Hypothalamus (tissue), 51 donors: ENCODE measurements at places on chromosomes 13 and 19.
A peak's percentile ranks its signal among the peaks of the same experiment; 100 is the strongest.

DNA sequence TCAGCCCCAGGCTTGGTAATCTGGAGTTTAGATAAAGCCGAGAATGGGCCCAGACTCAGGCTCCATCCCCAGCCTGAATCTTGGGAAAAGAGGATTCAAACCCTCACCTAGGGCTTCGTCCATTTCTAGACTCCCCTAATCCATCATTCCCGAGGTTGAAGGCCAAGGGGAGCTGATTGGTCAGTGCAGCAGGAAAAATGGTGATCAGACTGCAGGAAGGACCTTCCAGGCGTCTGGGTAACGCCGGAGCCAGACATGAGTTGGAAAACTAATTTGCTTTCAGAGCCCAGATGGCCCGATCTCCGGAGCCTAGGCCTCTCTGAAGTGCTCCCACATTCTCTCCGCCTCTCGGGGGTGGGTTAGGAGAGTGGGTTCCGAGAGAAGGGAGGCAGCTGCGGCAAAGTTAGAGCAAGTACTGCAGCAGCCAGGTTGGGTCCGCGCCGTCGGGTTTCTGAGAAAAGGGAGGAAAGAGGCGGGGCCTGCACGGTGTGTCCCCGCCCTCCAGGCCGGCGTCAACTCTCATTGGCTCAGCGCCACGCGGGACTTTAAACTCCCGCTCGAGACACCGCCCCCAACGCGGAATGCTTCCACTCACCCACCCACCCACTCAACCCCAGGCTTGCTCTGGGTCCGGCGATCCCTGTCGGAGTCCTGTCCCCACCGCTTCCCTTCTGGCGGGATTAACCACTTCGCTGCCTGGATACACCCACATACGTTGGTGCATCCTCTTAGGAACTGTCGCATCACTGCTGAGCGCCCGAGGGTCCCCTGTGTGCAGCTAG is 788 bp upstream of the RTBDN start:
- no peak for DNase-seq

- no peak for DNase-seq
Observed at GRCh38 chr13:106599875-106600797, 32.2 kb upstream of the ARGLU1 start.

GRCh38 chr19:38945562-38946228 is 15.0 kb downstream of the MRPS12 start:
- DNase-seq: no peak

GRCh38 chr19:7385062-7385461 is 36.3 kb downstream of the ARHGEF18 start:
- no peak for DNase-seq

GRCh38 chr19:16871871-16872270 is 16.9 kb upstream of the F2RL3 start:
- no peak for DNase-seq

- no peak for DNase-seq
Observed at GRCh38 chr13:113863524-113864272, at the start of gene GAS6. Gene GAS6 (minus strand): TSS chr13:113864076. CDS start chr13:113863920, 156 bp downstream.

DNA sequence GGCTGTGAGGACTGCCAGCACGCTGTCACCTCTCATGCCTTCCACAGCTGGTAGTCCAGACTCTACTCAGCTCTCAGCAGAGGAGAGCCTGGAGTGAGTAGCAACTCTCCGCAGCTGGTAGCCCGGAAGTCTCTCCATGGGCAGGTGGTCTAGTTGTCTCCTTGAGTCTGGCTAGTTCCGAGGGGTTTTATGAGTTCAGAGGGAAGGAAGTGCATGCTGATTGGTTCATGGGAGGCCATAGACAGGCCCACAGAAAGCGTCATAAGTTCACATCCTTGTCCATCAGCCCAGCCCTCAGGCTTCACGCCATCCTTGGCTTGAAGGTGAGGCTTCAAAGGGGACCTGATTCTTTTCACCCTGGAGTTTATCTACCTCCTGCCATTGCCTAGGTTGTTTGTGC is 2662.4 kb upstream of the PCDH20 start:
- DNase-seq: no peak

GRCh38 chr19:40716031-40716481 is 630 bp downstream of the COQ8B start:
- DNase-seq: no peak

- no peak for DNase-seq
Observed at GRCh38 chr19:38792250-38793111, 3.5 kb downstream of the LGALS7B start.

GRCh38 chr19:29771708-29772414 is 39.9 kb upstream of the CCNE1 start:
- DNase-seq: no peak

DNA sequence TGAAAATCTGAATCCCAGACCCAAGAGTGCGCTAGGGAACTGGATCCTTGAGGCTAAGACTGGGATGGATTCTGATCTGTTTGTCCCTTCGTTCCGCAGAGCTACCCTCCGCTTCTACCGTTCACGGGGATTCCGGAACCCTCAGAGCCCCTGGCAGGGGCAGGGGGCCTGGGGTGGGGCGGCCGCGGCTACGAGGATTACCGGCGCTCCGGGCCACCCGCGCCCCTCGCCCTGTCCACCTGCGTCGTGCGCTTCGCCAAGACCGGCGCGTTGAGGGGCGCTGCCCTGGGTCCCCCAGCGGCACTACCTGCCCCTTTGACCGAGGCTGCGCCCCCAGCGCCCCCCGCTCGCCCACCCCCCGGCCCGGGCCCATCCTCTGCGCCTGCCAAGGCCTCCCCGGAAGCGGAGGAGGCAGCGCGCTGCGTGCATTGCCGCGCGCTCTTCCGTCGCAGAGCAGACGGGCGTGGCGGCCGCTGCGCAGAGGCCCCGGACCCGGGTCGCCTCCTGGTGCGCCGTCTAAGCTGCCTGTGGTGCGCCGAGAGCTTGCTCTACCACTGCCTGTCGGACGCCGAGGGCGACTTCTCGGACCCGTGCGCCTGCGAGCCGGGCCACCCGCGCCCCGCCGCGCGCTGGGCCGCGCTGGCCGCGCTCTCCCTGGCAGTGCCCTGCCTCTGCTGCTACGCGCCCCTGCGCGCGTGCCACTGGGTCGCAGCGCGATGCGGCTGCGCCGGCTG is 7.1 kb downstream of the SPRED3 start:
- no peak for DNase-seq

DNA sequence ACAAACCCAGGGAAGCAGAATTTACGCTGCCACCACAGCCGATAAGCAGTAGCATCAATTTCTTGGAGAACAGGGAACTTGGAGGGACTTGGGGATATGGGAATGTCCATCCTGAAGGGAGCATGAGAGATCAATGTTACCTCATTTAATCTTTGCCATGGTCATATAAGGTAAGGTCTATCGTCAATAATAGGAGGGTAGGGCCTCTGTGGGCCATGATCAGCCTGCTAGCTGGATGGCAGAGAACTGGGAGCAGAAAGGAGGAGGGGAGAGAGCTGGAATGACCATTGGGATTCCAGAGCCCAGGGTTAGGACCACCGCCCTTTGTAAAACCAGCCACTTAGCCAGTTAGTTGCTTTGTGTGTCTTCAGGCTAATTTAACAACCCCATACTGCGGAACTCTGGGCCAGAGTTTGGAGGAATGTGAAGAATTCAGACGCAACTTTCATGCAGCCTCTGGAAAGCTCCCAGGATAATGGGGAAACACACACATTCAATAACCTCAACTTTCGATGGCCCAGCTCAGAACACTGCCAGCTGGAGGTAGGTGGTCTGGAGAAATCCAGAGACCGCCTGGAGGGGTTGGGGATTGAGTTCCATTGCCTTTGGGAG is 40.3 kb downstream of the ZNF557 start:
- no peak for DNase-seq

- DNase-seq: no peak
Observed at GRCh38 chr19:31171936-31172335, 177.3 kb downstream of the TSHZ3 start.

GRCh38 chr19:30695171-30695875 is 323.1 kb downstream of the ZNF536 start:
- no peak for DNase-seq

DNA sequence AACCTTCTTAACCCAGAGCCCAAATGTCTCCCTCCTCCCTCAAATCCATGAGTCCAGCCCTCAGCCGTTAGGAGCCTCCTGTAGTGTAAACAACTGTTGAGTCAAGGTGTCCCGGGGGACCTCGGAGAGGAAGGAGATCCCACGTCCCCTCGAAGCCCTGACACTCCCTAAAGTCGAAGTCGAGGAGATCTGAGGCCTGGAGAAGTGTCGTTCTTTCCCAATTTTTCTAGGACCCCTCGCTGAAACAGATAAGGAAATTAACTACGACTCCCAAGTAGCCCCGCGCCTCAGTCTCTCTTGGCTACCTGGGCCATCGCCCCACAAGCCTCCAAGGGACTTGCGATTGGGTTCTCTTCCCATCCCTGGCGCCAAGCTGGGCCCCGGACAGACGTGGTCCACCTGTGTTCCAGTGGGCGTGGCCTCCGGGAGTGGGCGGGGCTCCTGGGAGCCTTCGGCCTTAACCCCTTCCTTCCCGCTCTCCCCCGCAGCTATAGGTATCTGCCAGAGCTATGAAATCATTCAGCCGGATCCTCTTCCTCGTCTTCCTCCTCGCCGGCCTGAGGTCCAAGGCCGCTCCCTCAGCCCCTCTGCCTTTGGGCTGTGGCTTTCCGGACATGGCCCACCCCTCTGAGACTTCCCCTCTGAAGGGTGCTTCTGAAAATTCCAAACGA is 869 bp downstream of the GFY start:
- no peak for DNase-seq

DNA sequence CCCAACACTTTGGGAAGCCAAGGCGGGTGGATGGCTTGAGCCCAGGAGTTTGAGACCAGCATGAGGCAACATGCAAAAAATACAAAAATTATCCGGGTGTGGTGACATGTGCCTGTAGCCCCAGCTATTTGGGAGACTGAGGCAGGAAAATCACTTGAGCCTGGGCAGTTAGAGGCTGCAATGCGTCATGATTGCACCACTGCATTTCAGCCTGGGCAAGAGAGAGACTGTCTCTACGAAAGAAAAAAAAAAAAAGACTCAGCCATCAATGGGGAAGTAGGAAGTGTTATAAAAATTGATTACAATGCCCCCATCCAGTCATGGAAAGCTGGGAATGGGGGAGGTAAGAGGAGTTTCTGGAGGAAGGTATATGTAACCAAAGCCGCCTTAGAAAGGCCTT is 5.4 kb downstream of the TYK2 start:
- DNase-seq: no peak

GRCh38 chr19:33634361-33635091 is 12.8 kb downstream of the CHST8 start:
- no peak for DNase-seq

DNA sequence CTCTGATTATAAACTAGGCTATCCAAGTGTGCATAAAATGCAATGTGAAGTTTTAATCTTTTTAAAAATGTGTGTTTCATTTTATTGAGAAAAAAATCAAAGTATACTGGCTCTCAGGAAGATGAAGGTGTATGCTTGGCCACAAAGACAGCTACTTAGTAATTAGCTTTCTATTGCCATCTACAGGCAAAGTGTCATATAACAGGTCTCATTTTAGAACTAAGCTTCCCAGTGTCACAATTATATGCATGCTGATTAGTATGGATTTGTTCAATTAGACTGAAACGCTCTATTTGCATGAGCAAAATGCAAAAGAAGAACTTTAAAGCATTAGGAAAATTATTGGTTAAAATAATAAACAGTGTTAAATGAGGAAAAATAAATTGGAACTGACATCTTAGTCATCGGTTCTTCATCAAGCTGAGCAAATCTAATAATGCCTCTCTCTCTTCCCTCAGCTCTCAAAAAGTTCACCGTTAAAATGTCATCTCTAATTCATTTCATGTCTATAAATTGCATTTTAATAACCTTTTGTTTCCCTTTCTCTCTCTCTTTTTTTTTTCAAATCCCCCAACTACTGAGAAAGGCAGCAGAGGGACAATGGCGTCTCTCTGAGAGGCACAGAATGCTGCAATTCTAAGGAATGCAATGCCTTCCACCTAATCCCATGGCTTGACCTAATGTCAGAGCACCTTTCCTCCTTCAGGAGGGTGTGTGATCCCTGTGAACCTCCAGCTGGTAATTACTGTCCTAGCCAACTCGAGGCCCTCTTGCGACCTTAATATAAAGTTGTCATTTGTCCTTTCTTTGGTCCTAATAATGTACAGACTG is 313.1 kb upstream of the MAB21L1 start:
- no peak for DNase-seq

GRCh38 chr13:27792393-27793218 is at the start of gene GSX1:
Gene GSX1 (plus strand): TSS chr13:27792483. CDS start chr13:27792691, 208 bp downstream.
- peak; percentile 26 for DNase-seq

- DNase-seq: no peak
Observed at GRCh38 chr13:59229401-59229800, 934.3 kb downstream of the DIAPH3 start.

DNA sequence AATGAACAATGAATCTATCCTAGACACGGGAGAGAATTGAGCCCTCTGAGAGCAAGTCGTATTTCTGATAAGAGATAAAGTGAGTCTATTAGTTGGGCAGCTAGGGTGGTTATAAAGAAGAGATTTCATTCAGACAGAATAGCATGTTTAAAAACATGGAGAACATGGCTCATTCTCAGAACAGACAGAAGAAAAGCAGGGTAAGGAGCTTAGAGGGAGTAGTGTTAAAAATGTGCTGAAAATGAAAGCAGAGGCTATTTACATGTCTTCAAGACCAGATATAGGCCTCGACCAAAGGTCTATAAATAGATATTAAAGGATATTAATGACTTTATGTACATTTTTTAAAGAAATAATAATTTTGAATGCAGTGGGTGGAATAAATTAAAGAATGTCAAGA is 149.5 kb downstream of the SLITRK1 start:
- no peak for DNase-seq

DNA sequence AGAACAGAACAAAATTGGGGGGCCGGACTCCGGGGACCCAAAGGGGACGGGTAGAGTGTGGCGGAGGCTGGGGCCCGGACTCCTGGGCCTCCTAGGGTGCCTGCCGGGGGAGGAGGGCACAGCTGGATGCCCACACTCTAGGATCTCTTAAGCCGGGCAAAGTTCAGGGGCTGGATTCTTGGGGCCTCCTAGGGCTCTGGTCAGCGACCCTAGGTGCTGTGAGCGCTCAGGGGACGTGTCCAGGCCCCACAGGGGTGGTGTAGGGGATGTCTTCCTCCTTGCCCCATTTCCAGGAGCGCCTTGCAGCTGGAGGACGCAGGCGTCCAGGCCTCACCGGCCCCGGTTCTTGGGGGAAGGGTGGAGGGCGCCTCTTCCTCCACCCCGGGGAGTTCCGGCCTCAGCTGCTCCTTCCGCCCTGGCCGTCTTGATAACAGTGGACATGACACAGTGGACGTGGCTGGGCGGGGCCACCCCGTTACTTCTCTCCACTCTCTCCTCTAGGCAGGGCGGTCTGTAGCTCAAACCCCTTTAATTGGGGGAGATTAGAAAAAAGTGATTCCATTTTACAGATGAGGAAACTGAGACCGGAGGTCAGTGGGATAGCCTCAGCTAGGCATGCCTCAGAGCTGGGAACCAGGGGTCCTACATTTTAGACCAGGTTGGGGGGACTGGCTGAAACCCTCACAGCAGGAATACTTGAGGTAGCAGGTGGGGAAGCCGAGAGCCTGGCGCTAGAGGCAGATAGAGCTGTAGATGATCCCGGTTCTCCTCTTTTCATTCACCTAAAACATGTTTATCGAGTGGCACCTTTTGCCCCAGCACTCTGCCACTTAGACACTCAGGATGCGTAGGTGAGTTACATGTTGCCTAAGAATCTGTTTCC is 705 bp downstream of the STXBP2 start:
- DNase-seq: no peak
